RPMI7951 (cell line): ENCODE measurements at places on chromosomes 7 and 10. TPM values are rescaled to one million over a fixed set of nuclear protein-coding genes. Genes with fewer than 3 reads are reported as not detected.

TLX1 gene
- total RNA-seq, result not detected in 2 replicates

HTR5A gene
- total RNA-seq, result not detected in 2 replicates

ITPRID1 gene
- not detected in 2 replicates for total RNA-seq

GSTO2 gene
- total RNA-seq, result 2.3 and 2.6 TPM in 2 replicates

TMEM120A gene
- 26.8 and 27.8 TPM in 2 replicates for total RNA-seq

MORN4 gene
- total RNA-seq, result 2.2 and 3.7 TPM in 2 replicates

SPAM1 gene
- total RNA-seq, result not detected in 2 replicates

DYDC1 gene
- total RNA-seq, result not detected in 2 replicates

MOGAT3 gene
- total RNA-seq, result not detected in 2 replicates

RAMP3 gene
- total RNA-seq, result 0.78 and 0.84 TPM in 2 replicates

MARCHF5 gene
- 5.6 and 12.3 TPM in 2 replicates for total RNA-seq

CEP41 gene
- 27.2 and 36.8 TPM in 2 replicates for total RNA-seq

TMEM176A gene
- not detected in 2 replicates for total RNA-seq
